Ascending aorta (tissue), 2 donors: ENCODE measurements at places on chromosomes 3 and 15.

- no peak overlapping the region for H3K27ac ChIP-seq
- no peaks in the 10 kb centered on the region for H3K4me1 ChIP-seq
- DNase-seq = no peak
- H3K4me3 ChIP-seq = no peak overlapping the region
- H3K27me3 ChIP-seq = no peaks in the 10 kb centered on the region
Observed at GRCh38 chr3:193775421-193776077, 182.5 kb downstream of the OPA1 start.

GRCh38 chr3:134693226-134693625 lies 42.4 kb upstream of the KY start:
- H3K27me3 ChIP-seq = no peaks in the 10 kb centered on the region
- no peaks in the 10 kb centered on the region for H3K4me1 ChIP-seq
- DNase-seq = no peak
- H3K27ac ChIP-seq = no peak overlapping the region
- no peak overlapping the region for H3K4me3 ChIP-seq
- H3K36me3 ChIP-seq = no peaks in the 10 kb centered on the region

- DNase-seq = no peak
- no peaks in the 10 kb centered on the region for H3K27me3 ChIP-seq
Observed at GRCh38 chr3:179973931-179974361, 62.8 kb downstream of the PEX5L start.

- H3K4me1 ChIP-seq = no peaks in the 10 kb centered on the region
- H3K27ac ChIP-seq = no peak overlapping the region
- H3K4me3 ChIP-seq = no peak overlapping the region
- DNase-seq = no peak
- H3K36me3 ChIP-seq = no peaks in the 10 kb centered on the region
Observed at GRCh38 chr15:100094127-100094510, 247.7 kb downstream of the ADAMTS17 start.

DNA sequence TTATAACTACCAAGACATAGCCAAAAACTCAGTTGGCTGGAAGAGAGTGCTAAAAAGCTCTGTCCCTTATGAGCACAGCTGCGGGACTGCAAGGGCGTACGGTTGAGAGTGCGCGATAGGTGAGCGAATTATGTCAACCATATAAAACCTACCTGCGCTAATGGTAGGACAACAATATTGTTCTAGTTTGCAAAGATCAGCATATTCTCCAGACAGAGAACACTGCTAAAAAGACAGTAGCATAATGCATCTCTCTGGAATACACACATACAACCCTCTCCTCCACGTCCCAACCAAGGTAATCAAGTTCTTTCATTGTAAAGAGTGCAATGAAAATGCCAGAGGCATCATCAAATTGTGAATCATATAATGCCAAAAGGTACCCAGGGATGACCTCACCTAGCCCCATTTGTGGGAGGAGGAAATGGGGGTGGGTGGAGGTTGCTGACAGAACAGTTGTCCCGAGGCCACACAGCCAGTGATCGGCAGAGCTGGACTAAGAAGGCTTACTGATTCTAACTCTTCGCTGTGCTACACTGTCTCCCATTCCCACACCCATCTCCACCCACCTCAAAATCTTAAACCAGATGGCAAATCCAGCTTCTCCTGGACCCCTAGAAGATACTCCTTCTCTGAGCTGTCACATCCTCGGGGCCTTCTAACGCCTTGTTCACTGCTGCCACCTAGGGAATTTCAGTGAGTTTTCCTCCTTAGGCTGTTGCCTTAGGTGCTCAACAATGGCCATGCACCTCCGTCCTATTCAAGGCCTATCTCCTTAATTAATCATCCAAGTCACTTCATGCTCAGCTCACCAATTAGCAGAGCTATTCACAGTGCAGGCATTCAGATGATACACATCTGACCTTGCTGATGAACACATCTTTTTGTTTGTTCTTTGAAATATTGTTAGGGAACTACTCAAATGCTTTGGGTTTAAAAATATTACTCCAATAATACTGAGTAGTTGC lies 60.7 kb downstream of the RPL22L1 start:
- H3K36me3 ChIP-seq = no peaks in the 10 kb centered on the region
- no peaks in the 10 kb centered on the region for H3K27me3 ChIP-seq
- DNase-seq = no peak

DNA sequence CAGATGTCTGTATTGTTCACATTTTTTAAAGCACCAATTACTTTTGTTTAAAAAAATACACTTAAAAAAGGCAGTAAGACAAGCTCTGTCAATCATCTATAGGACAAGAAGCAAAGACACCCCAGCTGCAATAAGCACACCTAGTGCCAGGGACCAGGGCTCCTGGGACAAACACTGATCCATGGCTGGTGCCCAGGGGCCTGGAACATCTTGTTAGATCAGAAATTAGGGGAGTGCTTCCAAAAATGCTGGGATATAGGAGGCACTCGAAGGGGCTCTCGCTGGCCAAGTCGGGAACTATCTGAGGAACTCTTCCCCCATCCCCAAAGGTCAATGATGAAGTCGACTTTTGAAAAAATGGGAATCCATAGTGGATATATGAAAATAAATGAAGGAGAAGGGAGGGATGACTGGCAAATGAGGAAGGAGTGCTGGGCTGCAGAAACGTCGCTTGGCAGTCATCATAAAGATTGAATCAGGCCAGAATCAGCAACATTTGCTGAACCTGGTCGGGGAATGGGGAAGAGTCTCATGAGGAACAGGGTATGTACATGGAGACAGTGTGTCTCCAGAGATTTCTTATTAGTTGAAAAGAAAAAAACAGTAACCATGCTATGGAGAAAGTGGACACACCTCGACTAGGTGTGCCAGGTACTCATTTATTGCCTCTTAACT lies 28.5 kb downstream of the TSPAN3 start:
- H3K27me3 ChIP-seq = no peaks in the 10 kb centered on the region
- peaks cover 14% of the 10 kb centered on the region for H3K36me3 ChIP-seq
- no peak for DNase-seq
- H3K27ac ChIP-seq = peak overlapping the region; percentile 2

DNA sequence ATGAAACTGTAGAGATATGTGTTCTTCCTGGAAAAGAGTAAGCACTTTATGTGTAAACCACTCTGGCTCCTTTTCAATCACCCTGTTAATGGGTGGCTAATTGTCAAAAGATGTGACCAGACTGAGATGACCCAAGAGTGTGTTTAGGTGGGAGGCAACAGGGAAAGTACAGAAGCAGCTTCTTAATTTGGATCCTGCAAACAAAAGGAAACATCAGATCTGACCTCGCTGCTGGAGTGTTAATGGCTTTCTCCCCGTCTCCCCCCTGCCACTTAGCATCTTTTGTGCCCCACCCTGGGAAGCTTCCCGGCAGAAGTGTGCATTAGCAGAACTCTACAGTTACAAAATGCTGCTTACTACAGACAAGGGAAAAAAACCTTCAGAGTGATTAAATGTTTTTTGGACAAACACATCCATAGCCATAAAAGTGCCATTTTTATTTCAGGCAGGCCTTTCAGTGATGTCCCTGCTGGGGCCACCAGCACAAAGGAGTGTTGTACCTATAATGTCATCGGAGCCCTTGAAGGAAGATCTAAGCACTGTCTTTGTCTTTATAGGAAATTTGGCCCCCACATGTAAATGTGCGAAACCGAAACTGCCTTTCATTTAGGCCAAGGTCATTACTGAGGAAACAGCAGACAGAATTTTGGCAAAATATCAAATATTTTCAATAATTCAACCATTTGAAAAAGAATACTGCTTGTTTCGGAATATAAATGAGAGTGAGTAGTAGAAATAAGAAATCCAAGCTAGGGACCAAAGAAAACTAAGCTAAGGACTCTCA lies 311.0 kb downstream of the WDR72 start:
- no peak overlapping the region for H3K27ac ChIP-seq
- H3K36me3 ChIP-seq = no peaks in the 10 kb centered on the region
- DNase-seq = no peak
- no peaks in the 10 kb centered on the region for H3K4me1 ChIP-seq
- no peak overlapping the region for H3K4me3 ChIP-seq

DNA sequence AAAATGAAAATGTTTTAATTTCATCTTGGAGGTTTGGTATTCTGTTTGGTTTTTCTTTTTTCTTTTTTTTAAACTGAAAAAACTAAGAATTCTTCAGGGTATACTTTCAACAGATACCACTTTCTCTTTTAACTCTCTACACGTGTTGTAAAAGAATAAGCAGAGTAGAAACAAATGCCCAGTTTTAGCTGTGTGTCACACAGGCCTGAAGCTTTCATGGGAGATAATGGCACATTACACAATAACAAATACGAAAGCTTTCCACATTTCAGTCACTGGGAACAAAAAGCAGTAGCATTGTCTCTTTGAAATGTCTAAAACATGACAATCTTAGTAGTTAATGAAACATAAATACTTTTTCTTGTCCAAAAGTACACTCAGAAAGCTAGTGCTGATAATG lies 818.5 kb downstream of the TBL1XR1 start:
- no peaks in the 10 kb centered on the region for H3K27me3 ChIP-seq
- H3K27ac ChIP-seq = no peak overlapping the region
- no peaks in the 10 kb centered on the region for H3K4me1 ChIP-seq
- H3K36me3 ChIP-seq = no peaks in the 10 kb centered on the region
- DNase-seq = no peak

DNA sequence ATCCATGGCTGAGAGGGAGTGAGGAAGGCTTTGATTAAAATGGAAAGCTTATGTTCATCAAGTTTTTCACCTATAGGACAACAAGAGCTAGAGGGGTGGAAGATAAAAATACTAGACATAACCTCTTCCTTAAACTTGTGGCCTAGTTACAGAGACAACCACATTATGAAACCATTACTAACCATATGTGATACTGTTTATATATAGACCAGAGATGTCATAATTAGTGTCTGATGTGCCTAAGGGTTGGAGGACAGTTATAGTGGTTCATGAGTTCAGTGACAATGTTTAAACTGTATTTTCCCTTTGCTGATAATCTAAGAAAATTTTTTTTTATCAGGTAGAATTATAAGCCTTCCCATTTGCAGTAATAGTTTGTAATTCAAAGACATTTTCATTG lies 23.7 kb downstream of the PHLDB2 start:
- no peaks in the 10 kb centered on the region for H3K27me3 ChIP-seq
- peaks cover 30% of the 10 kb centered on the region for H3K36me3 ChIP-seq
- DNase-seq = no peak
- H3K4me1 ChIP-seq = peaks cover 12% of the 10 kb centered on the region

DNA sequence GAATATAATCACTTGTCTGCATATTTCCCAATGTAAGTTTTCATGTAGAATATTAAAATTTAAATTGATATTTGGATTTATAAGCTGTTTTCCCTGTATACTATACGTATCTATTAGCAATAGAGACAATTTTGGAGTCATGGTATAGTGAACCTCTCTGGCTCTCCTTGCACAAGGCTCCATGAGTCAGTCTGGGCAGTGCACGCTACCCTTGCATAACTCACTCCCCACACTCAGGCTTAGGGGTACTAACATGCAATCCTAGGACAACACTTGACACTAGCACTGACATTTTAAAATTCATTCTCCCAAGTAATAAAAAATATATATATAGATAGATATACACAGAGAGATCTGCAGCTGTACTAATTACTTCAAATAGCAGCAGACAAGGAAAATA lies 39.2 kb downstream of the SLC24A1 start:
- peaks cover 46% of the 10 kb centered on the region for H3K36me3 ChIP-seq
- no peaks in the 10 kb centered on the region for H3K4me1 ChIP-seq
- H3K27ac ChIP-seq = no peak overlapping the region
- no peaks in the 10 kb centered on the region for H3K27me3 ChIP-seq

DNA sequence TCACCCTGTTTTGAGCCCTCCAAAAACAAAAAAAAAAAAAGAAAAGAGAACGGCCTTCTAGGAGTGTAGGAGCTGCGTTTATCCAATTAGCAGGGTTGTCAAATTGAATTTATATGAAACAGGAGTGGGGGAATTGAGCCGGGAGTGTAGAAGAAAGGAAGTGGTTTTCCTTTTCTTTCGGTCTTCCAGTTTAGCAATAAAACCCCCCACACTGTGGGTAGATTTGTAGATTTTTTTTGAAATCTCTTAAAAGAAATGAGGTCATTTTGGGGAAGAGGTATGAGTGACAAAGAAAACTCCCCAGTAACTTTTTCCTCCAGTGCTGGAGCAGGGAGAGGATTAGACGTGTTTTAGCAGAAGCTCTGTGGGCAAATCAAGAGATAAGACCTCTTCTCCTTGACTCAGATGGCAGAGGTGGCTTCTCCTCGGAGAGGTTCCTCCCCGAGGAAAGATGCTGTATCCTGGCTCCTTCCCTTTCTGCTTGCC lies 30.8 kb downstream of the BOC start:
- H3K4me1 ChIP-seq = peaks cover 7% of the 10 kb centered on the region
- no peaks in the 10 kb centered on the region for H3K27me3 ChIP-seq
- no peaks in the 10 kb centered on the region for H3K36me3 ChIP-seq
- H3K4me3 ChIP-seq = no peak overlapping the region
- no peak for DNase-seq
- no peak overlapping the region for H3K27ac ChIP-seq

GRCh38 chr3:68535782-68536181 lies 396.6 kb downstream of the TAFA4 start:
- no peaks in the 10 kb centered on the region for H3K27me3 ChIP-seq
- H3K4me1 ChIP-seq = no peaks in the 10 kb centered on the region
- no peak overlapping the region for H3K4me3 ChIP-seq
- H3K36me3 ChIP-seq = no peaks in the 10 kb centered on the region
- no peak for DNase-seq

- no peaks in the 10 kb centered on the region for H3K4me1 ChIP-seq
- H3K27me3 ChIP-seq = no peaks in the 10 kb centered on the region
- no peak overlapping the region for H3K27ac ChIP-seq
- no peaks in the 10 kb centered on the region for H3K36me3 ChIP-seq
- peak; percentile 21 for DNase-seq
- H3K4me3 ChIP-seq = no peak overlapping the region
Observed at GRCh38 chr3:50661321-50661837, 13.3 kb upstream of the DOCK3 start.

DNA sequence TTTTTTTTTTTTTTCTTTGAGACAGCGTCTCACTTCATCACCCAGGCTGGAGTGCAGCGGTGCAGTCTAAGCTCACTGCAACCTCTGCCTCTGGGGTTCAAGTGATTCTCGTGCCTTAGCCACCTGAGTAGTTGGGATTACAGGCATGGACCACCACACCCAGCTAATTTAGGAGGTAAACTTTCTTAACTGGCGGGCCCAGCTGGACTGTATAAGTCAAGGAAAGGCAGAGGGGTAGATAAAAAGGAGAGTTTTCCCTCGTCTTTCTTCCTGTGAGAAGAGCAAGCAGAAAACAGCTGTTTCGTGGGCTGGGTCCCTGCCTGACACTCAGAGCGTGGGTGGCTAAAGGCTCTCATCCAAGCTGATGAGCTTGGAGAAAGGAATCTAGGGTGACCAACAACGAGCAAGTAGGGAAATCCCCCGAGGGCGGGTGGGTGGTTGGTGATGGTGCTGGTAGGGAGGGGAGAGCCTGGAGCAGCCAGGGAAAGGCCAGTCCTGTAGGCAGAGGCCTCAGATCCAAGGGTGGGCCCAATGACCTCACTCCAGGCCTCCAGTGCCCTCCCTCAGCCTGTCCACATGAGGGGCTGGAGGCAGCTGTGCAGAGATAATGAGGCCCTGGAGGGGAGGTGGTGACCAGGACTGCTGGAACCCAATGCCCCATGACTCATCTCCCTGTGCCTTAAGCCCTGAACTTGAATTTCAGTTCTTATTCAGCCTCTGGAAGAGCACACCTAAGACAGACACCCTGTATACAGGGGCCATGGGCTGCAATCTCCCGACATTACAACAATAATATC lies 43.1 kb upstream of the LIMD1 start:
- H3K27me3 ChIP-seq = no peaks in the 10 kb centered on the region
- no peaks in the 10 kb centered on the region for H3K36me3 ChIP-seq
- no peak overlapping the region for H3K4me3 ChIP-seq
- H3K27ac ChIP-seq = no peak overlapping the region
- no peak for DNase-seq
